ENCODE measurements at places on chromosomes 12 and 14.
A peak's percentile ranks its signal among the peaks of the same experiment; 100 is the strongest.

- DNase-seq: no peak
Measured at GRCh38 chr14:37721976-37722659, 126.7 kb downstream of the TTC6 start.

- DNase-seq: no peak
Measured at GRCh38 chr14:91158091-91158790, 44.4 kb downstream of the DGLUCY start.

DNA sequence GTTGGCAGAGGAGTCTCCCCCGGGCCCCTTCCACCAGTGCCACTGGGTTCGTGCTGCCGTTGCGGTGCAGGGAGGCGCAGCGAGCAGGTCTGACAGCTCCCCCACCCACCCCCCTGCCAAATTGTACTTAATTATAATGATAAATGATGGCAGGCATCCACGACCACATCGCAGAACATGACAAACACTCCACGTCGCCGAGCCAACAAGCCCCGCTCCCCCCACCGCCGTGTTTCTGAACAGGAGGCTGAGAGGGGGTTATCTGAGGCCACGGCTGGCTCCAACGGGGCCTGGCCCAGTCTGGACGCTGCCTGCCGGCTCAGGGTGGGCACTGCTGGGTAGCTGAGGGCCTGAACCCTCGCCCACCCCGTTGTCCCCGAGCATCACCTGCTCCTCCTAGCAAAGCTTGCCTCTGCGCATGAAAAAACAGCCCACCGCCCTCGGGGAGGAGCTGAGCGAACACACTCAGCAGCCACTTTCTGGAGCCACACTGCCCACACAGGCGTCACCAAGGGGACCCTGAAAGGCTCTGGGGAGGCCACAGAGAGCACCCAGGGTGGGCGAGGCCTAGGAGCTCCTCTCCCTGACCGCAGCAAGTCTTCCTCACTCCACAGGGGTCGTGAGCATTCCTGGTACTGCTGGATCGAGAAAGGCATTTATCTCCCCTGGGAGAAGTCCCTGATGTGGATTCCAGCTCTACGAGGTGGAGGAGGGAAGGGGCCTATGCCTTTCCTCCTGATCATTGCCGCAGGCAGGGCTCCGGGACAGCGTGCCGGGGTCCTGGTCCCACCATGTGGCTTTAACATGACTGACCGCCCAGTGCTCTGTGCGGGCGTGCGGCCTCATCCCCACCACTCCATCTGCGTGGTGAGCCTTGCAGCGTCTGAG is 35.4 kb upstream of the DIO3 start:
- no peak for DNase-seq

DNA sequence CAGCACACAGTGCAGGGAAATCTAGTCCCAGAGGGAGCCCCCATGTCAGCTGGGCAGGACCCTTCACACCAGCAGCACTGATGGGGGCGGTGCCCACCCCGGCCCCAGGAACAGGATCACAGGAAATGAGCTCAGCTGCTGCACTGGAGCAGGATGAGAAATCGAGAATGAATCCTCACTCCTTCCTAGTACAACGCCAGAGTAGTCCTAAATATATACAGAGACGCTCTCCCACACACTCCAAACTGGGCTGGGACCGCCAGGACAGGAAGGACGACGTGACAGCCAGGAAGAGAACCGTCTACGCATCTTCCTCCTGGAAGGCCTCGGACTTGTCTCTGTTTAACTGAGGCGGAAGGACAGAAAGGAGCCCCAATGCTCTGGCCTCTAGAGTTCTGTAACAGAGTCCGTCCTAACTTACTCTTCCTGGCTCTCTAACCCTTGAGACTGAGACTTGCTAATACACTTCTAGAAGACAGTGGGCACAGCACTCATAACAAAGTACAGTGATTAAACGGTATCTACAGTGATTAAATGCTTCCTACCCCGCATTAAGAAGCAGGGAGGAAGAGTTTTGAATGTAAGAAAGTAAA is 33.4 kb downstream of the CDC42BPB start:
- DNase-seq: no peak

GRCh38 chr14:96221841-96222240 is 17.2 kb downstream of the BDKRB2 start:
- peak; percentile 16 for DNase-seq

- no peak for DNase-seq
Measured at GRCh38 chr12:77372494-77372893, 307.1 kb upstream of the E2F7 start.

DNA sequence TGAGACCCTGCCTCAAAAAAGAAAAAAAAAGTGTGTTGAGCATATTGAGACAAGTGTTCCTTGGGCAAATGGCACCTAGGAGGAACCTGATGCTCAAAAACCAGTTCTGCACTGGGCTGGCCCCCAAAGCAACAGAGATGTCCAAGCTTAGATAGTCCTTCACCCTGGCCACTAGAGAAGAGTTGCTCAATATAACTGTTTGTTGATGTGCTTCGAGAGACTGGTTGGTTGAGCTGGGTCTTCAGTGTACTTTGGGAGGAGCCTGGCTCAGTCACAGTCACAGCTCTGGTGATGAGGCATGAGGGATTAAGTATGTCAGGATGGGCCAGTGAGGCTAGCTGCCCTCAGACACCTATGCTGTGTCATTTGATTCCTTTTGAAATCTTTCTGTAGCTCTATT is 38.0 kb downstream of the SLC2A14 start:
- no peak for DNase-seq

DNA sequence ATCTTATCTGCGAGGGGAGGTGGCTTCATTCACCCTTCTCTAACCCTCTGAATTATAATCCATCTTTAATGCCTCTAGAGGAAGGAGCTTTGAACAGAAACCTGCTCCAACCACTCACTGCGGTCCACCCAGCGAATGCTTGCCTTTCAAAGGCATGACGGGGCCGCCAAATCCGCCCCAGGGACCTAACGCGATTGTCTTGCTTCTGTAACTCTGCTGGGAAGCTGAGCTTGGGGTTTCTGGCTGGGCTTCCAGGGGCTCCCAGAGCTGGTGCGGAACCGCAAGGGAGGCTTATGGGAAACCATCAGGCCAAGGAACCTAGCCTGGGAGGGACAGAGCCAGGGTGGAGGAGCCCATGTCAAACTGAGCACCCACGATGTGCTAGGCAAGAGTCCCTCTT is 231.2 kb upstream of the LHX5 start:
- no peak for DNase-seq

- no peak for DNase-seq
Measured at GRCh38 chr14:93319494-93319893, 13.3 kb downstream of the BTBD7 start.

DNA sequence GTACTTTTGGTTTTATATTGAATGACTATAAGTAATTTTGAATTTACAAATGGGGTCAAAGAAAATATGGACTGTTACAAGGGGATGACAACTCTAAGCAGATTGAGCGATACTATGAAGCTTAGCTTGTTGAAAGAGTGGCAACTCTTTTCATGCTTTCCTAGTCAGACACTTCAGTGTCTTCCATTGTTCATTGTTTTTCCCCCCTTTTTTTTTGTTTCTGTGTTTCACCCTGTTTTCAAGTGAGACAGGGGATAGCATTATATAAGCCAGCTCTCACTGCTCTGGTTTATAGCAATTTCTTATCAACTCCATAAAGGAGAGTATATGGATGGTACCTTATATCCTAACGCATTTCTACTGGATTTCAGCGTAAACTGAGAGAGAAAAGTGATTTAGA is 24.6 kb downstream of the PEBP1 start:
- DNase-seq: no peak

- no peak for DNase-seq
Measured at GRCh38 chr14:46058964-46059563, 592.5 kb downstream of the RPL10L start.

- DNase-seq: no peak
Measured at GRCh38 chr14:67633451-67634147, 13.9 kb downstream of the ARG2 start.

DNA sequence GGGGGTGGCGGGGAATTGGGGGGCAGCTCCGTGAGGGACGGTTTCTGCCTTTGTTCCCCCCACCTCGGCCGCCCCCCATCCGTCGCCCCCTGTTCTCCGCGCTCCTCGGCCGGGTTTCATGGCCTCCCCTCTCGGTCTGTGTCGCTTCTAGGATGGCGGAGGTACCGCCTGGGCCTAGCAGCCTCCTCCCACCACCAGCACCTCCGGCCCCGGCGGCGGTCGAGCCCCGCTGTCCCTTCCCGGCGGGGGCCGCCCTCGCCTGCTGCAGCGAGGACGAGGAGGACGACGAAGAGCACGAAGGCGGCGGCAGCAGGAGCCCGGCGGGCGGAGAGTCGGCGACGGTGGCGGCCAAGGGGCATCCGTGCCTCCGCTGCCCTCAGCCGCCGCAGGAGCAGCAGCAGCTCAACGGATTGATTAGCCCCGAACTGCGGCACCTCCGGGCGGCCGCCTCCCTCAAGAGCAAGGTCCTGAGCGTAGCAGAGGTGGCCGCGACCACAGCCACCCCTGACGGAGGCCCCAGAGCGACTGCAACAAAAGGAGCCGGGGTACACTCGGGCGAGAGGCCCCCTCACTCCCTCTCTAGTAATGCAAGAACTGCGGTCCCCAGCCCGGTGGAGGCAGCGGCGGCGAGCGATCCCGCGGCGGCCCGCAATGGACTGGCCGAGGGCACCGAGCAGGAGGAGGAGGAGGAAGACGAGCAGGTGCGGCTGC is 575 bp downstream of the NAA30 start:
- peak; percentile 60 for DNase-seq

GRCh38 chr14:77303417-77304156 is 17.1 kb downstream of the POMT2 start:
- DNase-seq: no peak

DNA sequence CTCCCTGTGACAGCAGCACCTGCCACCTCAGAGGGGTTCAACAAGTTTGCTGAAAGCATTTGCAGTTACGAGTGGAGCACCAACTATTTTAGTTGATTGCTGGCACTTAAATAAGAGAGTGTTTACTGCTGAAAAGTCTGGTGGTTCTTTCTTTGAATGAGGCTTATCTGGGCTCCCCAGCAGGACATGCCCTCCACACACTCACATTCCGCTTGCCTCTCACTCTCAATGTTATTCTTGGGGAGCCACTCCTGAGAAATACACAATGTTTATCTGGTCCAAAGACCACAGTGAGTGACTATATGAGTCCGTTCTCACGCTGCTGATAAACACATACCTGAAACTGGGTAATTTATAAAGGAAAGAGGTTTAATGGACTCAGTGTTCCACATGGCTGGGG is 31.9 kb downstream of the NT5DC3 start:
- DNase-seq: no peak

- no peak for DNase-seq
Measured at GRCh38 chr14:94772548-94772947, 2.6 kb upstream of the GSC start.

GRCh38 chr14:36317650-36318049 is 2.8 kb downstream of the MBIP start:
- no peak for DNase-seq

DNA sequence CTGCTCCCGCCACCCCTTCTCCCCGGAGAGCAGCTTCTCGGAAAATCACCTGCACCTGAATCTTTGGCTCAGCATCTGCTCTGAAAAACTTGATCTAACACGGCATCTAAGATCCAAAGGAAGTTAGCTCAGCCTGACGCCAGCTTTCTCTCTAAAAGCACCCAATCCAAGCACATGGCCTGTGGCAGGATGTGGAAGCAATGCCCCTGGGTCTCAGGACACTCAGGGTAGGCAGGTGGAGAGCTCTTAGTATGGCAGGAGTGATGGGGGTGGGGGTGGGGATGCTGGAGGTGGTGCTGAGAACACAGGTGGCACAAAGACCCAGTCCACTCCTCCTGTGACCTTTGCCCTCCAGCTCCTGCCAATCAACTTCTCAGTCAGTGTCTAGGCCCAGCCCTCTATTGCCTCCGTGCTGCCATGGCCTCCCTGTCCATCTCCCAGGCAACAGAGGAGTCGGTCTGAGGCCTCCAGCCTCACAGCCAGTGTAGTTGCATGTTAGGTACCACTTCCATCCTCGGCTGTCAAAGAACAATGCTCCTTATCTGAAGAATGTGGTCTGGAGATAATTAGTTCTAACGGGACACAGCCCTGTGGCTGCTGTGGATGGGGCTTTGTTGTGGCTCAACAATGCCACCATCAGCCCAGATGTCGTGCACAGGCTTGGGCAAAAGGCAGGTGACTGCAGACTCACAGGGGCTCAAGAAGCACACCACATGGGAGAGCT is 180.0 kb upstream of the C14orf180 start:
- peak; percentile 45 for DNase-seq

- DNase-seq: peak; percentile 65
Measured at GRCh38 chr14:80364274-80364673, 153.0 kb upstream of the DIO2 start.

DNA sequence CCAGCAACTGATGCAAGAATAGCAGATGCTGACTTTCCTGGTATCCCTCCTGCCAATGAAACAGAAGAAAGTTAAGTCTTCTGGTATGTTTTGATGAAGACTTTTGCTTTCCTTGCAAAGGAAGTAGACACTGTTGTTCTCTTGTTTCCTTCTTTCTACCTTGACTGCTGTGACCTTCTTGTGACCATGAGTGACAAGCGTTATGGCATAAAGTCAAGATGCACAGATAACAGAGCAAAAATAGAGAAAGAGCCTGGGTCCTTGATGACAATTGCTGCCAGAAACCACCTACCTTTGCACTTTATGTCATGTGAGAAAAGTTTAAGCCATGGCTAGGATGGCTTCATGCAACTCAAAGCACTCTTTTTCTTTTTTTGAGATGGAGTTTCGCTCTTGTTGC is 49.2 kb upstream of the LTA4H start:
- no peak for DNase-seq

GRCh38 chr12:89556976-89557375 is 31.1 kb upstream of the POC1B start:
- peak; percentile 12 for DNase-seq

- no peak for DNase-seq
Measured at GRCh38 chr12:49121047-49121696, 10.0 kb downstream of the TUBA1B start.

DNA sequence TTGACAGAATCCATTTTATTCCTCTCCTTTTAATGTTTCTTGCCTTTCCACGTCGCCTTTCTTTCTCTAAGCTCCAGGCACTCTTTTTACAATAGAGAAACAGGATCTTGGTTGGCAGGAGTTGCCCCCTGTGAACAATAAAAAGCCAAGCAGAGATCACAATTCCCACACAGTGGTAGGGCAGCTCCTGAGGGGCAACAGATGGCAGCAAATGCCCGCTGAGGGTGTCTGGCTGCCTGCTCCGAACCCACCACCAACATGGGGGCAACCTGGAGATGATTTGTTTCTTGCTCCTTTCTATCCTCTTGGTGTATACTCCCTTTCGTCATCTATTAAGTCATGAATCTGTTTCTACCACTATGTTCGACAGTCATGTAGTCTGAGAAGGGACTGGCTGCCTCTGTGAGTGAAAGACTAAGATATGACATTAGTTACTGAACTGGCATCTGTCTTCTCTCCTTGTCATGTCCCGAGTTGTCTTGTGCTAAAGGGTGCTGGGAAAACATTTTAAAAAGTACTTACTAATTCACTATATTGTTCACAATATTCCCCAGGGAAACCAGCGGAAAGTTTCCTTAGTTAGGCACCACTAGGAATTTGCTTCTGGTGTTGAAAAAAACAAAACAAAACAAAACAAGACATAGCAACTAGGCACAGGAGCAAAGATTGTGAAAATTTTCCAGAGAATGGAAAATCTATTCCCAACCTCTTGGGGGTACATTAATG is 170.1 kb downstream of the STXBP6 start:
- DNase-seq: no peak

GRCh38 chr12:132159555-132160003 is 15.3 kb downstream of the NOC4L start:
- DNase-seq: no peak

Data from NCI-H524 (cell line).